ENCODE measurements at places on chromosomes 3 and 15.

GRCh38 chr3:42667523-42668412, 14.3 kb downstream of the ZBTB47 start:
- DNase-seq: peak; percentile 63

DNA sequence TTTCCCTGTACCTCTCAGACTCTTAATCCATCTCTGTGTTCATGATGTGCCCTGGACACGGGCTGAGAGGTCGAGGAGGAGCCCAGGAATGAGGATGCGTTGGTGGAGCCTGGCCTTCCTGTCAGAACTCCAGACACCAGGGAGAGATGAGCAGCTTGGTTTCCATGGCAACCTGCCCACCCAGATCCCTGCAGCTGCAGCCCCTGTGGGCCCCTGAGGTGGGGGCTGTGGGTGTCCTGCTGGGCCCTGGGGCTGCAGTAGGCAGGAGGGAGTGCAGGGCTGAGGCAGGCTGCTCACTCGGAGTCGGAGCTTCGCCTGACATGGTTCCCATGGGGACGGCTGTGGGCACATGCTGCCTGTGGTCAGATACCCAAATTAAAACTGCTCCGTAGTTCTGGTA, 7.7 kb upstream of the SCN10A start:
- no peak for DNase-seq

DNA sequence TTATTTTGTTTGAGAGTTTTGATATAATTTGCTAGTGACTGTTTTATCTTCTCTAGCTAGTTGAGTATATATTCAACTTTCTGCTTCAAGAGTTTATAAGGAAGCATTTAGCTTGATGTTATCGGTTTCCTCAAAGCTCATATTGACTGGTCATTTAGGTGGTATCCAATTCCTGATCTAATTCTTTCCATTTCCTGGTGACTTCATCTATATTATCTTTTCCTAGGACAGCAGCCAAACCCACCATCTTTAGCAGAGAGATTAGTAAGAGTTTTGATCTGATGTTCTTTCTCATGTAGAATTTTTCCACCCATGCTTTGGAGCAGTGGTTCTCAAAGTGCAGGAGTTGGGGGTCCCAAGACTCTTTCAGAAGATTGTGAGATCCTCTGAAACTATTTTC, 148.6 kb upstream of the STT3B start:
- no peak for DNase-seq

GRCh38 chr3:139534992-139535879, 4.3 kb downstream of the RBP1 start:
- peak; percentile 89 for DNase-seq

- no peak for DNase-seq
Measured at GRCh38 chr3:124158168-124158881, 166.4 kb upstream of the ROPN1 start.

GRCh38 chr3:33521736-33522135, 81.5 kb upstream of the UBP1 start:
- DNase-seq: no peak

DNA sequence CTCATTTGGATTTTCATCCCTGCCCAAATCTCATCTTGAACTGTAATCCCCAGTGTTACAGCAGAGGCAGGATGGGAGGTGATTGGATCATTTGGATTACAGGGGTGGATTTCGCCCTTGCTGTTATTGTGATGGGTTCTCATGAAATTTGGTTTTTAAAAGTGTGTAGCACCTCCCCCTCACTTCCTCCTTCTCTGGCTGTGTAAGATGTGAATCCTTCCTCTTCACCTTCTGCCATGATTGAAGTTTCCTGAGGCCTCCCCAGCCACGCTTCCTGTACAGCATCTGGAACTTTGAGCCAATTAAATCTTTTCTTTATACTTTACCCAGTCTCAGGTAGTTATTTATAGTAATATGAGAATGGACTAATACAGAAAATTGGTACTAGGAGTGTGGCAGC, 316.8 kb downstream of the PLCL2 start:
- no peak for DNase-seq

DNA sequence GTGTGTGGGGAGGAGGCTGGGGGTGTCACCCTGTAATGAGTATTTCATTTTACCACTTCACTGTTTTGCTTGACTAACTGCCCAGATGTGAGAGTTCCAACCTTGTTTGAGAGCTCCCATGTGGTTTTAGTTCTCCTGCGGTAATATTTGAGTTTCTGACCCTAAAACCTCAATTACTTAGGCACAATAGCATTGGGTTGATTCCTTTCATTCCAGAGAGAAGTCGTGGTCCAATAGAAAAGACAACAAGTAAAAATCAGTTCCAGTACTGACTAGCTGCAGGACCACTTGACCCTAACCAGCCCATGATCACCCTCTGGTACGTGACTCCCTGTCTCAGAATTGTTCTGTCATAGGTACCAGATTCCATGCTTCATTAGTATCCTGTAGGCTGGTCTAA, 630.4 kb downstream of the CADM2 start:
- DNase-seq: no peak

- DNase-seq: no peak
Measured at GRCh38 chr3:53938645-53939044, 47.0 kb upstream of the SELENOK start.

- no peak for DNase-seq
Measured at GRCh38 chr15:63344731-63345390, 36.8 kb downstream of the CA12 start.

GRCh38 chr3:127448161-127448561, 142.4 kb downstream of the TPRA1 start:
- DNase-seq: peak; percentile 18

GRCh38 chr3:197880491-197881269, 69.3 kb upstream of the RPL35A start:
- no peak for DNase-seq

DNA sequence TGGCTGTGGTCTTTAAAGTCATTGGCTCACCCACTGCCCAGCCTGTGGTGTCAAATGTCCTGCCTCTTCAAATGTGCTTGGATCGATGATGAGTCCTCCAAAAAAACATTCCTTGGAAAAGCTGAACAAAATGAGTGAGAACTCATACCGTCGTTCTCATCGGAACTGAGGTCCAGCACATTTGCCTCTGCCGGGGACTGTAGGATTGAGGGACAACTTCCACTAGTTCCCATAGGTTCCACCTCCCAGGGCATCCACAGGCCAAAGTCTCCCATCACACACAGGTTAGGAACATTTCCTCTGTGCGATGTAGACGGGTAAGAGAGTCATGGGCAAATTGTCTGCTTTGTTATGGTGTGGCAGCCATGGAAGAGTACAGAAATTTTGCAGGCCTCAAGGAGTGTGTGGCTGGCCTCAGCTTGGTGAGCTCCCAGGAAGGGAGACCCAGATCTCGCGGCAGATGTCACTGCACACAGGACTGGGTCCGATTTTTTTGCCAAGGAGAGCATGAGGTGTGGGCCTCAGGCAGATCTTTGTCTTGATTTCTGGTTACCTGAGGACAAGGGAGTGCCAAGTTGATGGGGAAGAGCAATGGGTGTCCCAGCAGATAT, 115.7 kb downstream of the SNRPN start:
- no peak for DNase-seq

- DNase-seq: no peak
Measured at GRCh38 chr15:80162059-80162554, 9.3 kb downstream of the FAH start.

GRCh38 chr3:32220006-32220405, 18.5 kb upstream of the CMTM8 start:
- DNase-seq: no peak

DNA sequence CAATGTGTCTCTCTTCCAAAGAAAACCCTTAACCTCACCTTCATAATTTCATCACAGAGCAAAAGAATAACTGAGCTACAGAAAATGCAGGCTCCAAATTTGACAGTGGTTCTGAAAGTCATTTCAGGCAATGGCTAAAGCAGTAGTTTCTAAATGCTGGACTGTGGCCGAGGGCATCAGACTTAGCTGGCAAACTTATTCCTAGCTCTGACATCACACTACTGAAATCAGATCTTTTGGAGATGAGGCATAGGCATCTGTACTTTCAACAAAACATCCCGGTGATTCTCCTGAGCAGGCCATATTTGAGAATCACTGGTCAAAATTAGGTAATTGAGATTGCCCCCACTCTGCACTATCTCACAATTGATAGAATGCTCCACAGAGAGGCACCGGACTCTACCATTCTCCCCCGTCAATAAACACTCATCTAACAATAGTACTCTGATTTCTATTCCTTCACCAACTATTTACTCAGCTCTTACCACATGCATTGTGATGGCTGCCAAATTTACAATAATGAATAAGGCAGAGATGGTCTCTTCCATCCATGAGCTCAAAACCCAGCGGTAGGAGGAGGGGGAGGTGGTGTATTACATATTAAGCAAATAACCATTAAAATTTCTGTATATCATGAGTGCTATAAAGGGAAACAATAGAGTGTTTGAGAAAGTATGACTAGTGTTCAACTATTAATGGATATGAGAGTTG, 57.3 kb upstream of the SPRED1 start:
- no peak for DNase-seq

DNA sequence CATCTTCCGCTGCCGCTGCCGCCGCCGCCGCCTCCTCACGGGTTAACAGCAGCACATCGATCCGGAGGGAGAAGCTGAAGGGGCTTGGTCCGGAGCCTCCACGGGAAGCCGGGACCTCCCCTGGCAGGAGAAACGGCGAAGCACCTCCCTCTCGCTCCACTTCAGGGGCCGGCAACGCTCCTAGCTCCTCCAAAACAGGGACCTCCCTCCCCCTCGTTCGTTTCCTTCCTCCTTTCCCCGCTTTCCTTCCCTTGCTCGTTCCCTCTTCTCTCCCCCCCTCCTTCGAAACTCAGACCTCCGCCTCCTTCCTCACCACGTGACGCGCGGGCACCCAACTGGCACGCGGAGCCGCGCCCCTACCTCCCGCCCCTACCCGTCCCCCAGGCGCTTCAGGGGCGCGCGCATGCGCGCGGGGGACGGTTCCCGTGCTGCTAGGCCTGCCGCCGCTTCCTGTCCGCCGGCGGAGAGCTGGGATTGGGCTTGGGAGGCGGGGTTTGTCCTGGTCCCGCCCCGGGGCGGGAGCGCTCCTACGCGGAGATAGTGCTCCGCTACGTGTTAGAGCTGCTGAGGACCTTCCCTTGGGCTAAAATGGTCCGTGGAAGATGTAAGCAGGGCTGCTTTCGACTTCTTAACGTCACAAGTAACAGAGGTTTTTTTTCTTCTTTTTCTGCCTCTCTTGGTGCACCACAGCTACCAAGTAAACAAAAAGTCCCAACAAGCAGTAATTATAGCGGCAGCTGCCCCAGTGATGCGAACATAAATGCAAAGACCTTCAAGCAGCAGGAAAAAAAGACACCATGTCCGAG, at the start of gene ADAM10:
ADAM10 (minus strand) TSS at position 176 of the 806 bp plus-strand sequence; CDS start at position 3, 173 bp downstream.
- peak; percentile 100 for DNase-seq

- no peak for DNase-seq
Measured at GRCh38 chr3:15384510-15385237, 42.7 kb downstream of the METTL6 start.

DNA sequence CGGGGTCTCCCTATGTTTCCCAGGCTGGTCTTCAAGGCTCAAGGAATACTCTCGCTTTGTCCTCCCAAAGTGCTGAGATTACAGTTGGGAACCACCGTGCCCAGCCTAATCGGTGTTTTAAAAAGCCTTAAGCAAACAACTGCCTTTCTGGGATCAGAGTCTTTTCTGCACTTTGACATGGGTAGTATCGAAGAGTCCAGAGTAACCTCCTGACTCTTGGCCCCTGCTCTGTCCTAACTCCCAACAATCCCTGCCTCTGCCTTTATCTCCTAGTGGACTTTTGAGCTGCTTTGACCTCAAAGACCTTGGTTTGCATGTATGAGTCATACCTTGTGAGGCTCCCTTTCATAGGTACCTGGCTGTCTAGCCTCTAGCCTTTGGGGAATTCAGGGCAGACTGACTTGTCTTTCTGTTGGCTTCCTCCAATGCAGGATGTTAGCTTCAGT, 21.0 kb upstream of the HACD2 start:
- no peak for DNase-seq

DNA sequence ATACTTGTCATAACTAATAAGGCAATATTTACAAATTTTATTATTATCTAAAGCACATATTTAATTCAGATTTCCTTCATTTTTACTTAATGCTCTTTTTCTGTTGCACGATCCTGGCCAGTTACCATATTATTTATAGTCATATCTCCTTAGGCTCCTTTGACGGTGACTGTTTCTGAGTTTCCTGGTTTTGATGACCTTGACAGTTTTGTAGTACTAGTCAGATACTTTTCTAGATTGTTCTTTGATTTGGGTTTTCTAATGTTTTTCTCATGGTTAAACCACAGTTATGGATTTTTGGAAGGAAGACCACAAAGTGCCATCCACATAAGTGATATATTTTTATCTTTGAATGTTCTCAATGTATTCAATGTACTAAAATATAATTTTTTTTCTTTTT, 171.0 kb upstream of the NANOGP8 start:
- no peak for DNase-seq

- no peak for DNase-seq
Measured at GRCh38 chr3:110989446-110989845, 82.2 kb upstream of the NECTIN3 start.

DNA sequence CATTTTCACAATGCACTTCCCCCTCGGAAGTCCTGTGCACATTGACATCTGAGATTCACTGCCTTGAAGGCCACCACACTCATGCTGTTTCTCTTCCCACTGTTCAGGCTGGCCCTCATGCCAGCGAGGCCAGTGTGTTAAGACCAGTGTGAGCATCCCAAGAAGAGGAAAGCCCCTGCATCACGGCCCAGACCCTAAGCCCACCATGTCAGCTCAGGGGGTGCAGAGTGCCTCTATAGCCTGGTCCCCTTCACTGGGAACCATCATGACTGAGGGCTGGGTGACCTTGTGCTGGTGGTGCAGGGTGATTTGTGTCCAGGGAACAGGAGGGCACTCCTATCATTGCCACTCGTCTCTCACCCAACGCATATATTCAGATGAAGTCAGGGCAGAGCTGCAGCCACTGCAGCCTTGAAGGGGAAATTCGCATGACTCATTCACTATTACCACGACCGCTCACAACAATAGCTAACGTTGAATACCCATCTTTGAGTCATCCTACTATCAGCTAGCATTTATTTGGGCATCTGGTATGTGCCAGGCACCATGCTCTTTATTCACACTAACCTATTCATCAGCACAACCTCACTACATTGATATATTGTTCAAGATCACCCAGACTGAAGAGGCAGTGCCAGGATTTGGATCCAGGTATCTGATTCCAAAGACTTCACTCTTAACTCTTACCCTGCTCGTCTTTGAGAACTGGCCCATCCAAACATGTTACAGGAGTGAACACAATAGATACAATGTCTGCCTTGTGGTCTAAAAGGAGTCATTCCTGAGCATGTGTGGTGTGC, 58.8 kb upstream of the SLC6A11 start:
- no peak for DNase-seq

GRCh38 chr3:33358172-33358781, 81.0 kb downstream of the FBXL2 start:
- DNase-seq: no peak

DNA sequence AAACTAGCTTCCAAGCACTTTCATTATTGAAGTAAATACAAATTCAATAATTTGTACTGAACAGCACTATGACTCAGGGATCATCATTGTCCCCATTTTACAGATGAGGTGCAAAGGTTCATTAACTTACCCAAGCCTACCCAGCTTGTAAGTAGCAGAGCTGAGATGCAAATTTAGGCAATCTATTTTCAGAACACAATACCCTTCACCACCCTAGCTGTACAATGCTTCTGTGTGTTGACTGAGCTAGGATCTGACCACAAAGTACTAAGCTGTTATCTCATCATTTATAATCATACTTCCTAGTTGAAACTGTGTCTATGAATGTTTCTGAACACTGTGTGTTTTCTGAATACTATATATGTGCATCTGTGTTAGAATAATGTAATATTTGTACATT, 3.2 kb upstream of the ILDR1 start:
- no peak for DNase-seq

Measured in tibial artery (tissue), 4 donors.